Stimulated activated CD8-positive, alpha-beta memory T cell treated with anti-CD3 and anti-CD28 coated beads, Interleukin-7, amount 100 ng/mL, for 48 hours (primary cell): ENCODE measurements at places on chromosomes 12 and 14.

- no peak for DNase-seq
Observed at GRCh38 chr14:28608443-28608842, 158.1 kb upstream of the FOXG1 start.

DNA sequence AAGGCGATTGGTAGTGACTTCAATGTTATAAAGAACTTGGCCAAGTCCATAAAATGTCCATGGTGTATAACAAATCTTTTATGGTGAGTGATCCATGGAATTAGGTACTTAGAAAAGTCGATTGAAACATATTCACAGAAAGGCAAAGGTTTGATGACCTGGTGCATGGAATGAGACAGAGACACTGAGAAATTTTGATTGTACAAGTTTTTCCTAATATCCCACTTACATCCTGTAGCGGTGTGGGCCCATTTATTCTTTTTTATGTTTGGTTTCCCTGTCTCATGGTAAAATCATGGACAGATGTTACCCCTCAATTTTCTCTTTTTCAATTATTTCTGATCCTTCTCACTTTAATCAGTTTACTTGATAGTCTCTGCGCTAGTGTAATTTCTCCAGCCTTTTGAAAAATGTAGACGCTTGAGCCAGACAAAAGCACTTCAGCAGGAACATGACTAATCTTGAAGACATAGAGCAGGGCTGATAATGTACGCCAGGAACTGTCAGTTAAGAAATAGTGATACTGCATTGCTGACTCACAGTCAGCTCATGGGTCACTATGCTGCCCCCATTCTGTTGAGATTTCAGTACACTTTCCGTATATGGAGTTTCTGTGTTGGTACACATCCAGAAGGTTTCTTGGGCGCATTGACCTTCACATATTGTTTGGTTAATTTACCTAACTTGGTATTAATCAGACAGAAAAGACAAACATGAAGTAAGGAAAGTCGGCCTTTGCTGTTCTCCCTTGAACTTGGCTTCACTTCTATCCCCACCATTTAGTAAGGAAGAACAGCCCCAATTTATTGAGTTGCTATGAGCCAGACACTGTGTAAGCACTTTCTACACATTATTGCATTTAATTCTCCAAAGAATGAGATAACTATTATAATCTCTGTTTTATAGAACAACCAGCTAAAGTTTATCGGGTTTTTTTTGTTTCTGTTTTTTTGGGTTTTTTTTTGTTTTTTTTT is 841.7 kb downstream of the DIO2 start:
- no peak for DNase-seq

- no peak for DNase-seq
Observed at GRCh38 chr12:46388427-46389021, 16.0 kb upstream of the SLC38A2 start.

DNA sequence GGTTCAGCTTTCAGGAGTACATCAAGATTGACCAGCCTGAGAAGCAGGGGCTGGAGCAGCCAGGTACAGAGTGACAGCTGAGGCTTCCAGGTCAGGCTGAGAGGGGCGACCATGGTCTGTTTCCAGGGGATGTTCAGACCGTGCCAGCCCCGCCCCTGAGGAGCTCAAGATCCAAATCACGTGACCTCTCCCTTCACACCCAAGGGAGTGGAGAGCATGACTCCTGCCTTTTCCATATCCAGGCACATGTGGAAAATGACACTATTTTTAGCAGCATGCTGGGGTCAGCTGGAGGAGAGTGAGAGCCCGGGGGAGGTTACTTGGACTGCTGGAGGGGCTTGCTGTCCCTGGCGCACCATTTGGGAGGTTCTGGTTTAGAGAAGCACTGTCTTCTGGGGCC is 92.7 kb downstream of the B4GALNT3 start:
- no peak for DNase-seq

DNA sequence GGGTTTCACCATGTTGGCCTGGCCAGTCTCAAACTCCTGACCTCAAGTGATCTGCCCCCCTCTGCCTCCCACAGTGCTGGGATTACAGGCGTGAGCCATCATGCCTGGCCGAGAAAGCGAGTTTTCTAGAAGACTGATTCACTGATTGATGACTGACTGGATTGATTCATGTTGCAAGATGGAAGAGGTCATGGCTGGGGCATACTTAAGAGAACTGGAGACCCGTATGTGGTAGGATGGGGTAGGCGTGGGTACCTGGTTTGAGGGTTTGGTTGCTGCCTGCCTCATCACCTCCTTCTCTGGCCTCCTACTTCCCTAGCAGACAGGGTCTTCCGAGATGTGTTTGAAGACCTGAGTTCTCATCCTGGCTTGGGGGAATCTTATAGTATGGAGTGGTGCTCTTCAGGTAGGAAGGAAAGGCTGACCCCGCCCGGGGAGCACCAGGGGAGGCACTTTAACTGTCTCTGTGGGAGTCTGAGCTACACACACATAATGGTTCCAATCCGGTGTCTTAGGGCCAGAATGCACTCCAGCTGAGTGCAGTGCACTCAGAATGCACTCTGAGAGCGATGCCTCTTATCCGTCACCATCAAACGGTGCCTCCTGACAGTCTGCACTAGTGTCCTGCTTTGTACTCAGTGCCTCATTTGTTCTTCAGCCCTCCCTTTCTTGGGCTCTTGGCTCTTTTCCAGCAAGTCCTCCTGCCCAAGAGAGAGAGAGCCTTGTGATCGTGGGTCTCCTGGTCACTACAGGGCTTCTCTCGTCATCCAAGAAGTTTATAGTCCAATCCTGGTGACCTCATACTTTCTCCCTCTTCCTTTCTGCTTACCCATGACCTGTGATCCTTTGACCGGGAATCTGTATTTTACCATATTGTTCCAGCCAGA is 19.7 kb downstream of the PLEKHG3 start:
- no peak for DNase-seq

DNA sequence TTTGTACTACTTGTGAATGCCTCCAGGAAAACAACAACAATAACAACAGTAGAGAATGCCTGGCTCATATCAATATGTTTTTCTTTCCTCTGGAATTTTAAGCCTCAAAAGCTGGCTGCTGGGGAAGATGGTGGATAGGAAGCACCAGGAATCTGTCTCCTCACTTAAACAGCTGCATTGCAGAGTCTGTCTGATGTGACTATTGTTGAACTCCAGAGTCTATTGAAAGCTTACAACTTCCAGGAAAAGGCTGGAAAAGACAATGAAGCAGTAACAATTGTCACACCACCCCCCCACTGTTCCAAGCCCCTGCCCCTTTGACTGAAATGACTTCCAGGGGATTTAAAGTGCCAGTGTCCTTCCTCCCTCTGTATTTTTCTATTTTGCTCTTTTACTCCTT is 309.7 kb downstream of the BMP4 start:
- no peak for DNase-seq

DNA sequence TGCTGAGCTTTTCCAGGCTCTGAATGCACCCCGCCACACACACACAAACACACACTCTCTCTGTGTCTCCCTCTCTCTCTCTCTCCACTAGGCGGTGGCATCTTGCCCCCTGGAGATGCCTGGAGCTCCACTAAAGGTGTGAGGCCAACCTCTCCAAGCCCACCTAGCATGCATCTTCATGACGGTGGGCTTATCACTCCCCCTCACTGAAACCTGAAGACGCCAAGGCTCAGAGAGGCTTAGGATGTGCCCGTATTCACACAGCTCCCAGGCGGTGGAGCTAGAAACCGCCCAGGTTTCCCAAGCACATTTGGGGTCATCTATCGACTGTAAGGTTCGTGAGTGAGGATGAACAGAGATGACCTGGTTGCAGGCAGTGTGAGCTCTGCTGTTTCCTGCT is 42.6 kb upstream of the BCL11B start:
- no peak for DNase-seq

DNA sequence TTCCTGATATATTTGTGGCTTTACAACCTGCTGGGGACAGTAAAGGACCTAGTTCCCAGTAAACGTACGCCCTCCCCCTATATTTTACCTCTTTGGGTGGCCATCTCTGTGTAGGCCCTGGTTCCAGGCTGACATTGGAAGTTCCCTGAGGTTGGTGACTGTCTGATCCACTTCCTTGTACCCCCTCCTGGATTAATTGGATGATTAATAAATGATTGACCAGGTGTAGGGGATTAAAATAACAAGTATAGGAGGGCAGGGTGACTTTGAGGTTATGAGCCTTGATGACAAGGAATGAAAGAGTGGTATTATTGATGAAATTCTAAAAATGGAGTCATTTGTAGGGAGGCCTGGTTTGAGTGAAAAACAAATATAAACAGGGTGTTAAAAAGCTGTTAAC is 9.6 kb downstream of the SUSD6 start:
- no peak for DNase-seq

DNA sequence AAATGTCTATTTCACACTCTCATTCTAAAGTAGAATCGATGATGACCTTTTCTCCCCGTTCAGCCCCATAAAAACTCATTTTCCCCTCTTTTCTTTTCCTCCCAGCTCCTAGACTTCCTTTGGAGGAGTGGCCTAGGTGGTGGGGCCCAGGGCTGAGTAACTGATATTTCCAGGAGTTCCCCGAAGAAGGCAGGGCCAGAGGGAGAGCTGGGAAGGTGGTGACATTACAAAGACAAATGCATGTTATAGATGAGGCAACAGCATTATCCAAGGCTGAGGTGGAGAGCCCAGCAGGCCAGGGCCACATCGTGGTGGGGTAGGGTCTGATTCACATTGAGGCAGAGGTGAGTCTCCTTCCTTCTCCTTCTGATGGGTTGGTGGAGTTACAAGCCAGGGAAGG is 22.2 kb upstream of the HDAC7 start:
- no peak for DNase-seq

- no peak for DNase-seq
Observed at GRCh38 chr12:52280319-52280795, 5.9 kb downstream of the KRT86 start.

DNA sequence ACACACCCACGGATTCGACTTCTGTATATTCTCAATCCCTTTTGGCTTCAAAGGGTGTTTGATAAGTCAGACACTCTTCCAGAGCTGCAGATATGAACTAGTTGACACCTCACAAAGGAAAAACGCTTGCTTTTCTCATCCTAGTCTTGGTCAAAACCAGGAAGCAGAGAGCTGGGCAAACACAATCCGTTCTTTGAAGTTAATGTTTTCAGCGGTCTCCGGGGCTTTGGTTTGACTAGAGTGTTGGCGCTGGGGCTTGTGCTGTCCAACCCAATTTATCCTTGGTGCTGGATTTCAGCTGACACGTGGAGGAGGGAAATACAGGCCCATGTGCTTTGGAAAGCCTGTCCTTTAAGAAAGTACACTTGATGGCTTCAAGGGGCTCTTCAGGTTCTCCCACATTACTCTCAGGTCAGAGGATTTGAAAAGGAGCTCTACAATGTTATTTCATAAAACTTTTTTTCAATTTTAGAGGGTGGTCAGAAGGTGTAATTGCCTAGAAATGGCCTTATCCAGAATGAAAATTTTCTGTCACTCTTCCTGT is 985.8 kb downstream of the VRK1 start:
- no peak for DNase-seq

- DNase-seq, result no peak
Observed at GRCh38 chr12:50203691-50204090, 36.5 kb upstream of the CERS5 start.

- DNase-seq, result no peak
Observed at GRCh38 chr14:66772146-66772545, 264.2 kb downstream of the GPHN start.

DNA sequence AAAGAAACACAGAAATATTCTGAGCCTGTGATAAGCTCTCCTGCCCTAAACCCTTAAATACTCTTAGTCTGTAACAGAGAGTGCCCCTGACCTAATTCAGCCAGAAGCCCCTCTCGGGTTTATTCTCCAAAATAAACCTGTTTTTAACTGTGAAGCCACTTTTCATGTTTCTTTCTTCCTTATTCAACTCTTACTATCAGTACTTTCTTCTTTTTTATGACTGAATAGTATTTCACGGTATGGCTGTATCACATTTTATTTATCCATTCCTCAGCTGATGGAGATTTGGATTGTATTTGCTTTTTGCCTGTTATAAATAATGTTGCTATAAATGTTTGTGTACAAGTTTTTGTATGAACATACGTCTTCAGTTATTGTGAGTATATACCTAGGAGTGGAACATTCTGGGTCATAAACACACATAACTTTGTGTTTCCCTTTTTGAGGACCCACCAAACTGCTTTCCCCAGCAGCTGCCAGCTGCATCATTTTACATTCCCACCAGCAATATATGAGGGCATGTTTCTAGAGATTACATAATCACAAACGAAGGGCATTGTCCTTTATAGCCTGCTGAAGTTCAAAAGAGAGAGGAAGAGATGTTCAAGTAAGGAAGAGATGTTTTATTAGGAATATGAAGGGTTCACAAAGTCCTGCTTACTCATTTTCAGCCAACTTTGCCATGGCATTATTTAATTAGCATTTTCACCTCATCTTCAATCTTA is 199.4 kb upstream of the NUDT4 start:
- DNase-seq, result no peak

DNA sequence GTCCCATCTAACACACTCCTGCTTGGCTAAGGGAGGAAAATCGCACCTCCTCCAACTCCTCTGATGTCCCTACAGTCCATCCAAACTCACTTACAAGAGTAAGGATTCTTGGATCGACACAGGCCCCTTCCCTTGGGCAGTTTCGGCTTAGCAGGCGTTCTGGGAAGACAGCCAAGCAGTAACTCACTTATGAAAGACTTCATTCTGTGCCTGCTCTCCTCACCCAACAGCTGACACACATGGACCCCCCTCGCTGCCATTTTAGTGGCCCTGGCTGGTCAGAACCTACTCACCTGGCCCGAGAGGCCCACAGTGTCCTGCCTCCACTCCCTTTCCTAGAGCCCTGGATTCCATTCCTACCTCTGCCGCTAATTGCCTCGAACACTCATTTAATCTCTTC is 52.3 kb upstream of the BCL2L14 start:
- no peak for DNase-seq

- DNase-seq, result no peak
Observed at GRCh38 chr14:104420990-104421389, 158.6 kb upstream of the C14orf180 start.

DNA sequence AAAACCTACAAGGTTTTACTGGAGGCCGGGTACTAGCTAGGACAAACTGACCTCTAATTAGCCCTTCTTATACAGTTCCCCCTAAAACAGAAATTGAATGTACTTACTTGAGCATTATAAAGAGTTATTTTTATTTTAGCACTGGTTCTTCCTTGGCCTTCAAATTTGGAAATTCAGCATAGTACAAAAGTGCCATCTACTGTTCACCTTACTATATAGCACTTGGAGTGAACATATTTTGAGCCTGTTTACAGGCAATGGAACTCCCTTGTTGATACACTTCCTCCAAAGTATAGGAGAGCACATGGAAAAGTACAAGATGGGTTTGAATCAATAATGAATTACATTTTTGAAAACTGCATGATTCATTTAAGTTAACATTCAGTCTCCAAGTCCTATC is 3.9 kb upstream of the POC1B start:
- DNase-seq, result no peak

- DNase-seq, result no peak
Observed at GRCh38 chr12:66359300-66359699, 57.0 kb downstream of the HELB start.

GRCh38 chr14:79665556-79665955 is 545.7 kb downstream of the DIO2 start:
- DNase-seq, result no peak
